ENCODE measurements at places on chromosomes 2 and 18.

GRCh38 chr2:161983866-161984265, 90.1 kb downstream of the DPP4 start:
- no peak overlapping the region for H3K4me3 ChIP-seq
- no peaks in the 10 kb centered on the region for H3K27me3 ChIP-seq
- no peaks in the 10 kb centered on the region for H3K36me3 ChIP-seq
- no peak overlapping the region for H3K27ac ChIP-seq
- no peak for DNase-seq

DNA sequence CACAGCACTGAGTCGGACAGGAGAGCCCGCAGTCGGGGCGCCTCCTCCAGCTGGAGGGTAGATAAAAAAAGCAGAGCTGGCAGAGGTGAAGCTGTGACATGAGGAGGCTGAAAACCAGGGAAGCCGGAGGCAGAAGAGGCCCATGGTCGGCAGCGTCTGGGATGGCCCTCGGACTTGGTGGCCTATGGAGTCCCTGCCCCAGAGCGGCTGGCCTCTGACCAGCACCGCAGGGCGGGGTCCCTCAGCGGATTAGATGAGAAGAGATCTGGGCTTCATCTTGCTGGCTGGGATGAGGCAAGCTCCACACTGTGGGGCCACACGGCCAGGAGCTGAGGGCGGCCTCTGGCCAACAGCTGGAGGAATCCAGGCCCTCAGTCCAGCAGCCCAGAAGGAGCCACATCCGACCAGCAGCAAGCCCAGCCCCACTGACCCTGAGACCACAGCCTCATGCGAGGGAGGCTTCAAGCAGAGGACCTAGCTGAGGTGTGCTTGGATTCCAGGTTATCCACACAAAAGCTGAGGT, 174.1 kb downstream of the EIPR1 start:
- H3K4me3 ChIP-seq: no peak overlapping the region
- H3K36me3 ChIP-seq: peaks cover 3% of the 10 kb centered on the region
- peaks cover 6% of the 10 kb centered on the region for H3K4me1 ChIP-seq
- H3K27ac ChIP-seq: no peak overlapping the region
- DNase-seq: no peak

DNA sequence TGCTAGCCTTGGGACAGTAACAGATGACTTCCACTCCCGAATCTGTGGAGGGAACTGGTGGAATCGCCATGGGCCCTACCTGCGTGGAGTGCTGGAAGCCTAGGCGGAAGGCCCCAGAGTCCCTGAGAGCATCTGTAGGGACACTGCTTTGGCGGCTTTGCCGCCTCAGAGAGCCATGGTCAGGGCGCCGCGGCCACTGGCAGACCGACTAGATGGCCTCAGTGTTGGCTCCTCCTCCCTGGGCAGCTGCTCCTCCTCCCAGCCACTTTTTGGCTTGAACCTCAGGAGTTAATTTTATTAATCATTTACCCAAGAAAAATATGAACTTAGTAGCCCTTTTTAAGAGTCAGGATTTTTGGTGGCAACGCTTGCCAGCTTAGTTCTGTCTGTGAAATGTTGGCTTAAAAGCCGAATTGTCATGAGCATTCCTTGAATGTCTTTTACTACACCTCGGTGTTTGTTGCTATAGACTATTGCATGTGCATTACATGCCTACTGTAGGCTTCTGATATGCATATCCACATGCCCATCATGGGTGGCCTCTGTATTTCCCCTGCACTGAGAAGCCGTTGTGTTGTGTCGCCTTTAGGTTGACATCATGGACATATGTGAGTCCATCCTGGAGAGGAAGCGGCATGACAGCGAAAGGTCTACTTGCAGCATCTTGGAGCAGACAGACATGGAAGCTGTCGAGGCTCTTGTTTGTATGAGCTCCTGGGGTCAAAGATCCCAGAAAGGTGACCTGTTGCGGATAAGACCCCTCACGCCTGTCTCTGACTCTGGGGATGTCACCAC, 2.4 kb downstream of the KLF11 start:
- peaks cover 15% of the 10 kb centered on the region for H3K4me1 ChIP-seq
- DNase-seq: no peak
- peaks cover 10% of the 10 kb centered on the region for H3K36me3 ChIP-seq
- peaks cover 15% of the 10 kb centered on the region for H3K27me3 ChIP-seq
- H3K4me3 ChIP-seq: peak overlapping the region; percentile 39

GRCh38 chr18:14928396-14928795, 180.4 kb downstream of the ANKRD30B start:
- no peaks in the 10 kb centered on the region for H3K4me1 ChIP-seq
- DNase-seq: no peak
- H3K27me3 ChIP-seq: no peaks in the 10 kb centered on the region
- H3K27ac ChIP-seq: no peak overlapping the region
- no peak overlapping the region for H3K4me3 ChIP-seq

Data from neural crest cell (in vitro differentiated cells).